SIG-M5 (cell line): ENCODE measurements at places on chromosomes 5 and 9.

GRCh38 chr5:135831439-135831838, 3.0 kb upstream of the SLC25A48 start:
- DNase-seq = no peak

GRCh38 chr5:73727470-73727869, 101.5 kb downstream of the ARHGEF28 start:
- no peak for DNase-seq

GRCh38 chr9:81030027-81030426, 659.3 kb downstream of the TLE1 start:
- DNase-seq = no peak

DNA sequence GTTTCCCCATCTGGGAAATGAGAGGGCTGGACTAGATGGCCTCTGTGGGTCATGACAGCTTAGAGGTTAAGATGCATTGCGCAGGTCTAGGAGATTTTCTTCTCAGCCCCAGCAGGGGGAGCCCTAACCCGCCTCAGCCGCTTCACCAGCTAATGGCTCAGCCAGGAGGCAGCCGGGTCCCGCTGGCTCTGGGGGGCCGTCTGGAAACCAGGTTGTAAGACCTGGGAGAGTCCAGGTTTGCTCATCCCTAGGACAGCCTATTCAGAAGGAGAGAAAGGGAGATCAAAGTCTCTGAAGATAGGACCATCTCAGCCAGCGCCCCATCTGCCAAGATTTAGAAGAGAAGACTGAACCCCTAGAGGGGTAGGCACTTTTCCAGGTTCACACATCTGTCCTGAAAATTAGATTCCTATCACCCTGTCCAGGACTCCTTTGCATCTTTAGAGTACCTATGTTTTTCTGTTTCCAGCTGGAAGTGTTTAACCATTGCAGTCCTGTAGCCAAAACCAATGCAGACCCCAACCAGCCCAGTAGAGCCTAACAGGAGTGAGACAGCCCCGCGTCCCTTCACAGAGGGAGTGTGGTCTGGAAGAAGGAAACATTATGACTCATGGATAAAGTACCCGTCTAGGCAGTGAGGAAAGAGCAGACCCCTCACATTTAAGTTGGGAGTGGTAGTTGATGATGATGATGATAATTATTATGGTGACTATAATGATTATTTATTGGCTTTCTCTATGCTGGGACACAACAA, 27.5 kb downstream of the SPARC start:
- no peak for DNase-seq

GRCh38 chr9:37395663-37396062, 26.8 kb upstream of the GRHPR start:
- no peak for DNase-seq

DNA sequence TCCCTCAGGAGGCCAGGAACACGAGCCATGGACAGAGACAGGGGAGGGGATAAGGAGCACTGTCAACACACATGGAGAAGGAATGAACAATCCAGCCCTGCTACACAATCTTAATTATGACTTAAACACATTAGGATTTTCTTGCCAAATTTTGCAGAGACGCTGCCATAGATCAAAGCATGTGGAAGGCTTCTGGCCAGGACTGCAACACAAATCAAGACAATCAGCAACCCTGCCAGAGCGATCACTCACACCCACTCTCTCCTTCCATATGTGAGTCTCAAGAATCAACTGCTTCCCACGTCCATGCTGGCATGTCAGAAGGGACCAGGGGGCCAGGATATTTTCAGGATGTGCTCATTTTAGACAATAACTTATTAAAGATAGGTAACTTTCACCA, 85.6 kb downstream of the ROR2 start:
- no peak for DNase-seq

DNA sequence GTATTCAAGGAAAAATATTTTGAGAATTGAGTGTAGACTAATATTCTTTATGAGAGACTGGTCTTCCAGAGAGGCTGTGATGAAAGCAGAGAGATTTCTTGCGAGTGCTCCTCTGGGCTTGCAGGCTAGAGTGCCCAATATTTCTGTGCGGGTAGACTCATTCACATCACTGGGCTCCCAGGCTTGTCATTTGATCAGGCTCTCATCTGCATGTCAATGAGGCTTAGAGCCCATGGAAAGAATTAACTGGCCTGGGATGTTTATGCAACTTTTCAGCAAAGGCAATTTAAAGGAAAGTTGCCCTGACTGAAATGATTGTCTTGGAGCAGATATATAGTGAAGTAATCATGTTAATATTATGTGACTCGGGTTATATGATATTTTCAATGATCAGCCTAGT, 42.3 kb downstream of the SNCAIP start:
- DNase-seq = no peak

GRCh38 chr9:1047591-1048230, 2.4 kb upstream of the DMRT2 start:
- DNase-seq = no peak

DNA sequence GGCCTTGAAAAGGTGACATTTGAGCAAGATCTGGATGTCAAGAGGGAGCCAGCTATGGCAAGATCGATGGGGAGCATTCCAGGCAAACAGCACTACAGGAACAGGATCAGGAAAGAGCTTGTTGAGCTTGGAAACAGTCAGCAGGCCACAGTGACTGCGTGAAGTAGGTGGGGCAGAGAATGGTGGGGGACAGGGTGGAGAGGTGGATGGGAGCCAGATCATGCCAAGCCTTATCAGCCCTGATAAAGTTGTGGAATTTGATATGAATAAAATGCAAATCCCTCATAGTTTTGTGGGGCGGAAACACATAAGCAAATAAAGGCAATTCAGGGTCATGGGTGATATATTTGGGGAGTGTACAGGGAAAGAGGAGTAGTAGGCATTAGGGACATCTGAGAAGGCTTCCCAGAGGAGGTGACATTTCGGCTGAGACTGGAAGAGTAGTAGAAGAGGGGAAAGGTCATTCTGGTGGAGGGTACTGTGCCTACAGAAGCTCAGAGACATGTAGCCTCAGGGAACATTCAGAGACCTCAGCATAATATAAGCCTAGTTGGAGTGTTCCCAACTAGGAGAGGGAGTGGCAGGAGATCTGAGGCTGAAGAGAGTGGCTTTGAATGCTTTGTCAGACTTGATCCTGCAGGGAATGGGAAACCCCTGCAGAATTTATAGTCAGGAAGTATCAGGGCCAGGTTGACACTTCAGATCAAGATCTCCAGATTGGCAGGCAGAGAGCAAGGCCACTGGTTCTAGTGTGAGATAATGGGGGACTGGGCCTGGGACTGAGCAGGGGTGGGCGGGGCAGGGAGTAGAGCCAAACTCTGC, 9.7 kb upstream of the CYSTM1 start:
- no peak for DNase-seq

GRCh38 chr9:121498487-121499176, 1.0 kb downstream of the GGTA1 start:
- no peak for DNase-seq

DNA sequence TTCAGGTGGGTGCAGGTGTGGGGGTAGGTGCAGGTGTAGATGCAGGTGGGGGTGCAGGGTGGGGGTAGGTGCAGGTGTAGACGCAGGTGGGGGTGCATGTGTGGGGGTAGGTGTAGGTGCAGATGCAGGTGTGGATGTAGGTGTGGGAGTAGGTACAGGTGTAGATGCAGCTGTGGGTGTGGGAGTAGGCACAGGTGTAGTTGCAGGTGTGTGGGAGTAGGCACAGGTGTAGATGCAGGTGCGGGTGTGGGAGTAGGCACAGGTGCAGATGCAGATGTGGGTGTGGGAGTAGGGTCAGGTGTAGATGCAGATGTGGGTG, 94.6 kb downstream of the PHF2 start:
- no peak for DNase-seq

- DNase-seq = no peak
These were observed 2.6 kb downstream of the PKD2L2 start for GRCh38 chr5:137891849-137892248.

GRCh38 chr9:109120204-109120789, 550 bp upstream of the TMEM245 start:
- no peak for DNase-seq

GRCh38 chr5:39013938-39014337, 60.3 kb downstream of the RICTOR start:
- DNase-seq = no peak

DNA sequence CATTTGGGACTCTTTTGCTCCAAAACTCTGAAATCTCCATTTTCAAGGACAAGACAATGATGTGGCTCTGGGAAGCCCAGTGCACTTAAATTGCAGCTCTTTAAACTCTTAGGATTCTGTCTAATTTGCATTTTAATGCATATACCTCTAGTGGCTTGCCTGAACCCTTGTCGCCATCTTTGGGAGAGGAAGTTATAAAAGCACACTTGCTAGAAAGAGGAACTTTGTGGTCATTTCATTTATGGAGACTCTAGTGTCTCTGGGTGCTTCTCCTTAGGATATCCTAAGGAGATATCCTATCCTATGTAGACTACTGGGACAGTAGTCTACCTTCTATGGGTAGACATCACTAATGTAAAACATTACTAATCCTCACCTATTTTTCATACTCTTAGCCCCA, 77.3 kb upstream of the SLC1A3 start:
- DNase-seq = peak; percentile 58

DNA sequence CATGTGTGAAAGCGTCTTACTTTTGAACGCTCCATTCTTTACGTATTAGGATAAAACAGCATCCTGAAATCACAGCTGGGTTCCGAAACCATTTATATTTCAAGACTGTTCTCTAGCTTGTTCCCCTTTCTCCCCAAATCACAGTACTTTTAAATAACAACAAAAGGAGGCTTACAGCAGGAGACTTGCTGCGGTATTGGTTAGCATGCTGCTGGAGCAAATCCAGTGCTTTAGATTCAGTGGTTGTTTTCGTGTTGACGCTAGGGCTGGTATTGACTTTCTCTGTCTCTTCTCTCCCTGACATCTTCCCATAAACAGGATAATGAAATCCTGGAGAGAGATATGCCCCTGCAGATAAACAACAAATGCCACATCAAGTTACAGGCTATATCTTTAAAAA, 103.1 kb downstream of the ZNF608 start:
- DNase-seq = no peak

GRCh38 chr9:97938081-97938644, at the start of gene HEMGN:
Gene HEMGN (minus strand): TSS chr9:97938172. CDS start chr9:97938136, 36 bp downstream.
- no peak for DNase-seq

DNA sequence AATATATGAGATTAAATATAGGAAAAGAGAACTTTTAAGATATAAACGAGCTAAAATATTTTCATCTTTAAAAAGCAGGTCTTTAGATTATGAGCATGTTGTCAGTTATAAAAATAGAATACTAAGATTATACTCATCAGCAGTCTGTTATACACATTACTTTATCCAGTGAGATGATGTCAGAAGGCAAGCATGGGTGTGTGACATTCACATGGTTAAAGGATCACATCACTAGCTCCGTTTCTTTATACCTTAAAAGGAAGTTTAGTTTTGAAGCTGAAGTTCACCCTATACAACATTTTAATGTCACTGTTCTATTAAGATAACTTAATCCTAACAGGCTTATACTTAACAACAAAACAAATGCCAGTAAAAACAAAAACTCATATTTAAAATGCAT, 59.6 kb downstream of the RICTOR start:
- no peak for DNase-seq

GRCh38 chr9:21095561-21095960, 17.8 kb upstream of the IFNB1 start:
- DNase-seq = no peak

DNA sequence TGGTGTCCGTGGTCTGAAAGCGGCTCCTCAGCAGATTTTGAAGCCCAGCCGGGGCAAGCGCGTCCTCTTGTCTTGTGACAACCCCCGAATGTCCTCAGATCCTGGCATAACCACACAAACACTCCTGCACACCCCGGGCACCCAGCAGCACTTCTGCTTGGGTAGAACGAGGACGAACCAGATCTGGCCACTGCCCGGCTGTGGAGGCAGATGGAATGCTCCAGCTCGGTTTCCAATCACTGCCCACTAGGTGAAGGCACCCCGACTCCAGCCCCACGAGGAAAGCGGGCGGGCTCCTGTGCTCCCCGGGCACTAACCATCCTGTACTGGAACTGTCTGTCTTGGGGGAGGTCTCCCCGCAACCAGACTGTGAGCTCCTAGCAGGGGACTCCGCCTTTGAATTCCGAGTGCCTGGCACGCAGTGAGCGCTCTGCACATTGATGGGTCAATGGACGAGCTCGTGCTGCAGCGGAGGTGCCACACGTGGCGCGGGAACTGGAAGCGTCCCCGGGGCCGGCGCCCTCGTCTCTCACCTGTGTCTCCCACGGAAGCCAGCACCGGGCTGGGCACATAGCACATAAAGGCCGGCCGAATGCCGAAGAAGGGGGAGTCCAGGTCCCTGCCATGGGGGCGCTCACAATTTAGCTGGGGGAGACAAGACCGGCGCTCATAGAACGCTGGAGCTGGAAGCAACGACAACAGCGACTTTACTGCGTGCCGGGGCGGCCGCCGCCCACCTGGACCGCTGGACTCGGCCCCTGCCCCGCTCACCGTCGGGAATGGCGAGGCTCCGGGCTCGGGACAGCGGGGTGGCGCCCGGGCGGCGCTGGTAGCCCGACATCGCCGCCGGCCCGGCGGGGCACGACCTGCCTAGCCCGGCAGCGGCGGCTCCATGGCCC, 608 bp downstream of the ENTR1 start:
- DNase-seq = no peak

- no peak for DNase-seq
These were observed 40.0 kb upstream of the SLC44A1 start for GRCh38 chr9:105204416-105204815.

DNA sequence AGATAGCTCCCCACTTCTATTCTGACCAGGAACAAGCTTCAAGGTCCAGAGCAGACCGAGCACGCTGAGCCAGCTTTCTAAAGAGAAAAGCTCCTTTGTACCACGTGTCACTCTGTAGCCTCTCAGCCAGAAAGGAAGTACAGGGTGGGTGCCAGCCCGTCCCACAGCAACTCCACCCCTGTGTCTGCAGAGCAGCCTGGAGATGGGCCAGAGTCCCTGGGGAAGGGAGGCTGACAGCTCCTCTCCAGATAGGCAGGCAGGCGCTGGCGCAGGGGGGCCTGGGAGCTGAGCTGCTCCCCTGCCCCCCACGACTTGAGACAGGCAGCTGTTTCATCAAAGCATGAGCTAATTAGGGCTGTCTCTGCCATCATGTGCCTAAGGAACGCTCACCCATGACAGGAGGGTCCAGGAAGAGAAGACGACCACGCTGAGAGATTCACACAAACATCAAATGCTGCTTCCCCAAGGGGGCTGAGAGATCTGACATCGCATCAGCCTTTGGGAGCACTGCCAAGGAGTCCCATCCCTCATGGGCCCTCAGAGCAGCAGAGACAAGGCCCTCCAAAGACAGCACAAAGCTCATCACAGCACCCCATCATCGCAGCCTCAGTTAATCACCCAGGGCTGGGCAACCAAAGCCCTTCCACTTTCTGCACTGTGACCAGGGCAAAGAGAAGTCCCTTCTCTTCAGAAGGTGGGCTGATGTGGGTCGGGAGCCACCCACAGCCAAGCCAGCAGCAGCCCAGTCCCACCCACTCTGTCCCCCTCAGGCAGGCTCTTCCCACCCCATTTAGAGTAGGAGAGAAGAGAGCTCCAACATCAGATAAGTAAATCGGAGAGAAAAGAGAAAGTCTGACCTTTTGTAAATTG, 78.5 kb upstream of the LRRTM2 start:
- DNase-seq = no peak

DNA sequence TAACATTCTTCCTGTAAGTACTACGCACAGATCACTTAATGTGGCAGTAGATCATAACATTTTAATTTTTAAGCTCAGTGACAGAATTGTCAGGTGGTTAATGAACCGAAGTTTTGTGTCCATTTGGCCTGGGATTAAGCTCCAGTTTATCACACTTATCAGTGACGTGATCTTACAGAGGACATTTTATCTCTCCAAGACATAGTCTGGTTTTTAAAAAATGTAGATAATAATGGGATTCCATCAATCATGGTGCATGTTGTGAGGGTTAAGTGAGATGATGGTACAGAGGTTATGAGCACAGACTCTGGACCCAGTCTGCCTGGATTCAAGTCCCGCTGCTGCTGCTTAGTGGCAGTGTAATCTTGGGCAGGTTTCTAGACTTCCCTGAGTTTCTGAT, 66.0 kb upstream of the ZFAND5 start:
- no peak for DNase-seq
